ENCODE measurements at places on chromosomes 7 and 10.

DNA sequence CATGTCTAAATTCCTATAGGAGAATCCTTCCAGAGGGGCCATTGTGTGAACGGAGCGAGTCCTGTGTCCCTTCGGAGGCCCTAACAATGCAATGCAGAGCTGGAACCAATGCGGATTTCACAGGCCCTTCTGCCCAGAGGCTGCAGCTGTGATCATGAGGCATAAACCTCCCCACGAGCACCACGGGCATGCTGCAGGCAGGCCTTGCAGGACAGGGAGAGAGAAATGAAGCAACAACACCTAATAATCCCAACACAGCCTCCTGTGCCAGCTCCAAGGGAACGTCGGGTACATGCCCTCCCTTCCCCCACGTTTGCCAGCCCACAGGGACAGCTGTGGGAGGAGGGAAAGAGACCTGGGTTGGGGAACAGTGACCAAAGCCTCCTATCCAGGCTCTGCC is 74.4 kb downstream of the TNS3 start:
- no peak for DNase-seq

DNA sequence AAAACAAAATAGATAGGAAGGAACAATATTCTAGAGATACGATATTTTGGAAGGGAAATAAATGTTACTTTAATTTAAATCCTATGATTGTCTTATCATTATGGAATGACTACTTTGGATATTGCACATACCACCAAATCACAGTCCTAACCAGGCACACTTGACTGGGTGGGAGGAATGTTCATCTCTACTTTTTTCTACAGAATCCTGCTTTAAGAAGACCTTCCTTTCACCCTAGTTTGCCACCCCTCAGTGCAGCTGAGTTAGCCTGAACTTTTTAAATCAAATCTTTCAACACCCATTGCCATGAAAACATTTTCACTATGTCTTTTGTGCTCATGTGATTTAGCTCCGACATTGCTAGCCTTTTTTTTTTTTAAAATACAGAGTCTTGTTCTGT is 38.1 kb downstream of the RELN start:
- DNase-seq: no peak

DNA sequence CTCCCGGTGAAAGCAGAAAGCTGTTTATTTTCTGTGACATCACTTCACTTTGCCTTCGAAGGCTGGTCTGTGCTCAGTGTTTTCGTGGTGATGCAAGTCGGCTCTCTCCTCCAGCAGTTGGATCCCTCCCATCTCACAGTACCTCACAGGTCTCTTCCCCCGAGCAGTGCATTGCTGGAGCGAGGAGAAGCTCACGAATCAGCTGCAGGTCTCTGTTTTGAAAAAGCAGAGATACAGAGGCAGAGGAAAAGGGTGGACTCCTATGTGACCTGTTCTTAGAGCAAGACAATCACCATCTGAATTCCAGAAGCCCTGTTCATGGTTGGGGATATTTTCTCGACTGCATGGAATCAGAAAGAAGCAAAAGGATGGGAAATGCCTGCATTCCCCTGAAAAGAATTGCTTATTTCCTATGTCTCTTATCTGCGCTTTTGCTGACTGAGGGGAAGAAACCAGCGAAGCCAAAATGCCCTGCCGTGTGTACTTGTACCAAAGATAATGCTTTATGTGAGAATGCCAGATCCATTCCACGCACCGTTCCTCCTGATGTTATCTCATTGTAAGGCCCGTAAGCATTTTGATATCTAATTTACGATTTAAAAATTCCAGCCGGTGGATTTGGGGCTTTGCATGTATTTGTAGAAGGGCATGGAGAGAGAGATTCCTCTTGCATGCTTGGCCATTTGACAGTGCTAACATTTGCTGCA is at the start of gene LGI1:
Gene LGI1 (plus strand): TSS at position 136 of the 707 bp plus-strand sequence. CDS start 209 bp downstream, at position 345.
- no peak for DNase-seq

DNA sequence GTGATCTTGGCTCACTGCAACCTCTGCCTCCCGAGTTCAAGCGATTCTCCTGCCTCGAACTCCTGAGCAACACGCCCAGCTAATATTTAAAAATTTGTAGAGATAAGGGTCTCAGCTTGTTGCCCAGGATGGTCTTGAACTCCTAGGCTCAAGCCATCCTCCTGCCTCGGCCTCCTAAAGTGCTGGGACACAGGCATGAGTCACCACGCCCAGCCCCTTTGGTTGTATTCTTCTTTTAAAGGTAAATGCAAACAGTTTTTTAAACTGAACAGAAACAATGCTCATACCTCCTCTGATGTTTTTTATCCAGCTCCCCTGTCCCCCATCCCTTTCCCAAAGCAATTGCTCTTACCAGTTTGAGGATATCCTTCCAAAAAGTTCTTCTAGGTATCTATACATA is 79.5 kb upstream of the DUSP5 start:
- no peak for DNase-seq

GRCh38 chr10:93160140-93160539 is 86.4 kb downstream of the CYP26A1 start:
- no peak for DNase-seq

- DNase-seq: no peak
Measured at GRCh38 chr10:5534051-5534821, 9.5 kb downstream of the CALML3 start.

DNA sequence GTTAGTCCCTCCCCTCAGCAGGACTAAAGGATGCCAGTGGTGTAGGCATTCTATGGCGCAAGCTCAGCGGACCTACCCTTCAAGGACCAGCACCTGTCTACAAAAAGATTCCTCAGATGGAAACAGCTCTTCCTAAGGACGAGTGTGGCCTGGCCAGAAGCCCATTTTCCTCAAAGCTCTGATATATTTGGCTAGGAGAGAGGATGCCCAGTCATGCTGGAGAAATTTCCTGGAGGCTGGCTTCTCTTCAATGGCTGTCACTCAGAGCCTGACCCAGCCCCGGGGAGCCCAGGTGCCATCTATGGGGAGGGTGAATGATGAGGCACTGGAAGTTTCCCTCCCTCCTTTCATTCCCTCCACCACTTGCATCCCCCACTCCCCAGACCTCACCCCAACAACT is 111.5 kb downstream of the PLXNA4 start:
- DNase-seq: no peak

- DNase-seq: no peak
Measured at GRCh38 chr10:93746844-93747284, 10.9 kb upstream of the LGI1 start.

GRCh38 chr10:11246752-11247467 is 229.2 kb downstream of the CELF2 start:
- DNase-seq: no peak

DNA sequence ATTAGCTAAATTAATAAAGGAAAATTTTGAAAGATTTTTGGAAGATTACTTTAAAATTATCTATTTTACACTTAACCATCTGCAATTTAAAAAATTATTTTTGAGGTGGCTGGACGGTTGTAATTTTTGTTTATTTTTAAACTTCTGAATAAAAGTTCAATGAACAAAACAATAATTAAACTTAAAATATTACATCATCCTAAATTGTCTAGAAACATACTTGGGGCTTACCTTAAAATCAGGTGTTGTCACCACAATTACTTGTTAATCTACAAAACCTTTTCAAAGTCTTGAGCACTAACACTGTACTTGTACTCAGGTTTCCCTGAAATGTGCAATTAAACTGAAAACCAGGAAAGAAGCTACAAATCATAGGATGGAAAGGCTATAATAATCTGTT is 328.3 kb downstream of the NXPH1 start:
- no peak for DNase-seq

DNA sequence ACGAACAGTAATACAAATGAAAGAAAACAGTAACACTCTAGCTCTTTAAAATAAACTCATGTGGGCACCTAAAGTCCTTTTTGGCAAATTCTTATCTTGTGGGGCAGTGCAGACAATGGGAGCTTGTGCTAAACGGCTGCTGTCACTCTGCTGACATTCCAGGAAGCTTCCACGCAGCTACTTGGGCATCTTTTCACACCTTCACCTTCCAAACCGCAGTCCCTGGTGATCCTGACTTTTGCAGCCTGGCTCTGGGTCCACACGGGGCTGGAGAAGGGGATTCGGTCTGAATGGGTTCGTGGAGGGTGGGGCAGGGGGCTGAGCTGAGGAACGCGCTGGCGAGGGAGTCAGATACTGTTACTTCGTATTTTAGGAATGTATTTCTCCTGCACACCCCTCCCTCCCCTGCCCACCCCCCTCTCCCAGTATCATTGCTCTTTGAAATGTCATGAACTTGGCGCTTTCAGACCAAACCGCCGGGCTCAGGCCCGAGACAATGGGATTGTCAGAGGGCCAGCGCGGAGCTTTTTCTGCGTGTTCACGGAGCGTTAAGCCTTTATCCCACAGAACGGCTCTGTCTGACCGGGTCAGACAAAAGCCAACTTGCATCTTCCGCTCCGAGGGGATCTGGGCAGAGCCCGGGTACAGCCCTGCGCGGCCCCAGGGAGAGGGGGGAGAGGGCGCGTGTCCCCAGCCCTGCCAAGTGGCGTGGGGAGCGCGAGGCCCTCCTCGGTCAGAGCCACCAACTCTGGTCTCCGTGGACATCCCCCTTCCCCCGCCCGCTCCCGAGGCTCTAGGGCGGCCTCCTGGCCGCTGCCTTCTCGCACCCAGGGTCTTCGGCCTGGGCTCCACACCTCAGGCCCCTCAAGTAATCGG is 76.7 kb upstream of the EN2 start:
- DNase-seq: no peak

DNA sequence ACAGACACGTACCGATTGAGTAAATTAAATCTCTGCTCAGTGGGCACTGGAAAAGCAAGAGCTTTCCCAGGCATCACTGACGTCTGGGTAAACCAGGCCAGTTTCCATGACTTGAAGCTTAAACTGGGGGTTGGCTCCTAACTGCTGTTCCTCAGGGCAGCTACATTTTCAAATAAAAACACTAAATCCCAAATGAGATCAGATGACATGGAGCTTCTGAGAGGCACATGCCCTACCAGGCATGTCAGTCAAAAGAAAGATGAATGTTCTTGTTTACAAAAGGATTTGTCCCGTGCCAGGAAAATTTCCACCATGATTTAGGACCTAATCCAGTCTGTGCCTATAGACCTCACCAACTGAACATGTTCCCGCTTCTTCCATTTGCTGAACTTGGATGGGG is 220.2 kb downstream of the KCNMA1 start:
- DNase-seq: no peak

DNA sequence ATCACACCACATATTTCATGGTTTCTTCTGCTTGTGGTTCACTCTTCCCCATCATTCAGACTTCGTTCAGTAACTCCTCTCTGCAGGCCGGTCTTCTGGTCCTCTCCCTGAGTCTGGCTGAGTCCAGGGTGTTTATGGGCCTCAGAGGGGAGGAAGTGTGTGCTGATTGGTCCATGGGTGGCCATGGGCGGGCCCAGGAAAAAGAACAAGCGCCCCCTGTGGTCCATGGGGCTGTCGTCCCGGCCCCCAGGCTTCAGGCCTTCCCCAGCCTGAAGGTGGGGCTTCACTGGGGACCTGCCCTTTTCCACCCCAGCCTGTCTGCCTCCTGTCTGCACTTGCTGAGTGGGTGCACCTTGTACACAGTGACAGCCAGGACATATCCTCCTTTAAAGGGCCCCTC is 123.7 kb downstream of the VIPR2 start:
- DNase-seq: no peak

GRCh38 chr10:17290226-17290625 is 62.2 kb downstream of the VIM start:
- DNase-seq: no peak

- DNase-seq: no peak
Measured at GRCh38 chr7:99004781-99005500, 126.6 kb downstream of the TRRAP start.

DNA sequence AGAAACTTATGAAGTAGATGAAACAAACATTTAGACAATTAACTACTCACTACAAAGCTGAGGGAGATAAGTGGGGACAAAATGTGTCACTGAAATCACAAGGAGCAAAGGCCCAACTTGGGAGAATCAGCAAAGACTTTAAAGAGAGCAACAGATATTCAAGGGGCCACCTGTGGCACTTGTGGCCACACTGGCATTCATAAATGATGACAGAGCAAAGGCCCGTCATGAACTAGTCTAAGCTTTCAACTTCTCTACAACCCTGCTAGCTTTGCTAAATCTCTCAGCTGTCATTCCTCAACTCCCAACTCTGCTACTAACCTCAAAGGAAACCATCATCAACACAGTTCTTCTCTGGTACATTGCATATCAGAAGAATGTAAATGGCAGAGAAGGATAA is 178.4 kb downstream of the CPEB3 start:
- DNase-seq: no peak

DNA sequence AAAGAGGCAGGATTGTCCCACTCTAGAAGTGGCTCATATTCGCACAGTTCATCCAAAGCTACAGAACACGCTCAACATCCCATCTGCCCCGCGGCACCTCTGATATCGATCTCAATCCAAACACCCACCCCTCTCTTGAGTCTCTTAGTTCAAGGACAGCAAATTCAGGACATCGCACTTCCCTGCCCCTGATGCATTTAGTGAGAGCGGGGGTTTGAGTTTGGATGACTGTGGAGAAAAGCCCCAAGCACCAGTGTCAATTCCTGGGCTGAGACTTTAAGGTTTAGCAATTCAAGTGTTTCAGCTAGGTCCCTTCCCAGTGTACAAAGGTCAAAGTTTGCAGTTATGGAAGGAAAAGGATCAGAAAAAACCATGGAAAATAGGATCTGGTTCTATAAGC is 166.2 kb downstream of the LYZL1 start:
- no peak for DNase-seq

DNA sequence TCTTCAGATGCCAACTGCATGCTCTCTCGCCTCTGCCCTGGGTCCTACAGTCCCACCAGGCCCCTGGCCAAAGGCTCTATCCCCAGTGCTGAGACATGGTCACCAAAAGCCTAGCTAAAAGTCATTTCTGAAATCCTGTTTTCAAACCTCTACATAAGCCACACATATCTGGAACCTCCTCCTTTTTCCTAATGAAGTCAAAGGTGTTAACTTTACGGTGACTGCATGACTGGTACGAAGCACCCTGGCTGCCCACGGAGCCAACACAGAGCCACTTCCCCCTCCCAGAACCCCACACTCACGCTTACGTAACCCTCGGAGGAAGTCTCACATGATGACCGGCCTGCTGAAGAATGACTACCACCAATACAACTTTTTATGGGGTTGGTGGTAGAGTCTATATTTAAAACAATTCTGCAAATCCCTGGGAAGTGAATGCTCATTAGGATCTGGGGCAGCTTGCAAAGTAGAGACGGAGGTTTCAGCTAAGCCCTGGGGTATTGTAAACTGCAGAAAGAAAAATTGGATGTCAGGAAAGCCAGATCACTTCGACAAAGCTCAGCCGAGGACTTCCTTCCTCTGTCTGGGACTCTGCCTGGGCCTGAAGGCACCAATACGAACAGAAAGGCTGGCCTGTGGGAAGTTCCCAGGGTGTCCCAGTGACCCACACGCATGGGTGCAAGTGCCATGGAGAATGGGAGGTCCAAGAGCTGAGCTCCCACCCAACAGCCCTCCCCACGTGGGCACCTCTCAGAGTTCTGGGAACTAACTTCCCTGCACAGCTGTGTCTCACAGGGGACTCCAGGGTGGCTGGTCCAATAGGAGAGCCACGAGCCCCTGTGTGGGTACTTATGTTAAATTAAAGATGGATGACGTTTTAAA is 50.7 kb downstream of the PDGFA start:
- DNase-seq: no peak

DNA sequence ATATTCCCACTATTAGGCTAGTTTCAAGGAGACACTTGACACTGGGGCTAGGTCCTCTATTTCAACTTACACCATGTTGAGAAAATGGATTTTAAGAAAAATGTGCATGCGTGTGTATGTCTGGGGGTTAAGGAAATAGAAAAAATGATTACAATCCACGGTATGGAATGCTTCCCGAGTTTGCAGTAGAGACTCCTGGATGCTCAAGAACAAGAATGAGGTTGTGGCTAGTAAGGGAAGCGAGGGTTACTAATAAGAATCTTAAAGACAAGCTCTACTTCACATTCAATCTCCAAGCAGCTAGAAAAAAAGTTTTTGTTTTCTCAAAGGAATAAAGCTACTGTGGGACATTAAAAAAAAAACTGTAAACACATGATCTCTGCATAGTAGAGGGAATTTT is 54.7 kb downstream of the ANK3 start:
- DNase-seq: no peak
